Stimulated activated CD4-positive, alpha-beta T cell treated with anti-CD3 and anti-CD28 coated beads, Interleukin-15, amount 100 ng/mL, for 1 hour (primary cell): ENCODE measurements at places on chromosomes 6 and 20.

GRCh38 chr6:130675072-130675471 lies 152.1 kb upstream of the SMLR1 start:
- no peak for DNase-seq

- DNase-seq: no peak
Measured at GRCh38 chr6:169933251-169933821, 181.9 kb downstream of the ERMARD start.

DNA sequence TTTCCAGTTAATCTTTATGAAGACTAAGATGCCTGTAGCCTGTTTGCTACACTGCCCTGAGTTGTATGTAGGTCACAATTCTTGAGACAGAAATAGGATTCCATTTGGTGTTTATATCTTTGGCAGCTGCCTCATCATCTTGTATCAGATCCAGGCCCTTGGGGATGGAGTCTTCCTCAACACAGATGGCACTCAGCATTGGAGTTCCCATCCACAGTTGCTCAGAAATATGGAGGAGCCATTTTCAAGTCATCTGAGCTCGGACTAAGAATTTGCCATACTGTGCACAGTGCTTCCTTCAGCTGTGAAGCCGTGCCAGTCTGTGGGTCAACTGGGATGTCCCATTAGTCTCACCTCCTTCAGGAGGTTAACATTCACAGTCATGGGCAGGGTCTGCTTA lies 156.6 kb downstream of the ZDHHC14 start:
- no peak for DNase-seq

GRCh38 chr6:168934660-168935627 lies 318.7 kb downstream of the THBS2 start:
- DNase-seq: no peak

DNA sequence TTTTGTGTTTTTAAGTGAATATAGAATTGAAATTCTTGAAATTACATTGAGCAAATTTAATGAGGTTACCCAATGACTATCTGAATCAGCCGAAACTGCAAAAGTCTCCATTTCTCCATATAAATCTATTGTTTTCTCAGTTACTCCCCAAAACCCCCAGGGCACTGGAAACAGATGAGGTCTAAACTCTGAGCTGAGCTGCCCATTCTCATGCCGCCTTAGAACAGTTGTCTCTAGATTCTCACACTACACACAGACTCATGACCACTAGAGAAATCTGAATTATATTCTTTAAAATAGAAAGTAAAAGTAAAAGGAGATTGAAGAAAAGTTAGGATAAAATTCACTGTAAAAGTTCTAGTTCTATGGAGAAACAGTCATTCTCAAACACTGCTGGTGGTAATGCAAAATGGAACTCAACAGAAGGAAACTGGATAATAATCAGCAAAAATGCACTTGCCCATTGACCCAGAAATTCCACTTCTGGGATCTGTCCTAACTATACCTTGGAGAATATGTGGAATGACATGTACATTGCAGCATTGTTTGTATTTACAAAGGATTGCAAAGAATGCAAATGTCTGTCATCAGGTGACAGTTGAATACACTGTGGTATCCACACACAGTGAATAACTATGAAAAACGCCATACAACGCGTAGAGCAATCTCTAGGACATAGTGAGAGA lies 125.5 kb downstream of the IPCEF1 start:
- DNase-seq: no peak

DNA sequence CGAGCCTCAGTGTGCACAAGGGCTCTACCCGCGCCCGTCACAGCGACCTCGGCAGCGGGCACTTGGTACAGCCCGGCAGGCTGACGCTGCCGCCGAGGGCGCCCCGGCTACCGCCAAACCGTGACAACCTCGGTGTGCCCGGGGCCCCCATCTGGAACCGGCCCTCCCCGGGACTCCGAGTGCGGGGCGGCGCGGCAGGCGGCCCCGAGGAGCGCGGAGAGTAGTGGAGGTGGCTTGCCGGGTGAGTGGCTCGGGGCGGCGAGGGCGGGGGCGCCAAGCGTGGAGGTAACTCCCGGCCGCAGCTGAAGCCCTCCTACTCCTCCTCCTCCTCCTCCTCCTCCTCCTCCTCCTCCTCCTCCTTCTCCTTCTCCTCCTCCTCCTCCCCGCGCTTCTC lies at the start of gene ISM1:
Gene ISM1, plus strand, starts transcription at position 371 of the 394 bp plus-strand sequence. CDS start 503 bp downstream, outside the sequence.
- peak; percentile 31 for DNase-seq

GRCh38 chr6:117590447-117590846 lies 11.9 kb downstream of the GOPC start:
- DNase-seq: no peak

GRCh38 chr6:119677384-119677783 lies 327.8 kb upstream of the MAN1A1 start:
- no peak for DNase-seq

DNA sequence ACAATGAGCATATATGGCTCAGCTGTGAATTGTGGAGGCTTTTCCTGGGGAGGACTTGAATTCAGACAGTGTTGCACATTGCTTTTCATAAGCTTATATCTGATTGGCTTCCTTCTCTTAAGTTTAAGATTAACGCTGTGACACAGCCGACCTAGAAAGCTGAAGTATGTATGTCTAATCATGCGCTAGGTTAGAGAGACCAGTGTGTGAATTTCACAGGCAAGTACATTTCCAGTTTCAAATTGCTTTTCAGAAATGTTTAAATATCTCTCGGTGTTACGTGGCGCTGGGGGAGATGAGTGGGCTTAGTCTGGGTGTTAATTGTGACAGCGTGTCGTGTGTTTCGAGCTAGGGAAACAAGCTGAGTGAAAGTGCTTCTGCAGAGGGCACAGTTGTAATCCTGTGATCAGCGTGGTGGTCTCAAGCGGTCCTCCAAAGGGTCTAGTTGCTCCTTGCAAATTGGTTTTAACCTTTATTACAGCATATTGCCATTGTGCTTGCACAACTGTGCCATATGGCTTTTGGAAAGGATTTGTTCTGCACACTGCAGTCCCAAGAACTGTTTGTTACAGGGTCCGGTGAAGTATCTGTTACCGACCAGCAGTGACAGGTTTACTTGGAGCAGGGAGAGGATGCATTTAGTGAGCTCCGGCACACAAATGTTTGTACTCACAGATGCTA lies 166.6 kb downstream of the SASH1 start:
- no peak for DNase-seq

- peak; percentile 5 for DNase-seq
Measured at GRCh38 chr6:117449549-117450439, 24.1 kb upstream of the ROS1 start.

DNA sequence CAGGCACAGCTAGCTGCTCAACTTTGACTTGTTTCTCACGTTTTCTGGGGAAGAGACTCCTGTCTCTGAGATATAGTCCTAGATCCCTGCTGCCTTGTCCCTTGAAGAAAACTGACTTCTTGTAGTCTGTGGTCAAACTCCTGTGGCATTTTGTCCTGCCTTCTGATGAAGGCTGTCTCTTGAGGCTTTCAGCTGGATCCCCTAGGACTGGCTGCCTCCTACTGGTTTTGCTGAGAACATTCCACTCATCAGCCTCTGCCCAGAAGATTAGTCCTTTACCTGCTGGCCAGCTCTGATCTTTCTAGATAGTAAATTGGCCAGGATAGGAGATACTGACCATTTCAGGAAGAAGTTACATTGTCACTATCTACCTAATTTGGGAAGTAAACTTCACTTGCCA lies 71.9 kb upstream of the CNR1 start:
- DNase-seq: no peak

GRCh38 chr6:146551545-146551944 lies 7.9 kb downstream of the RAB32 start:
- no peak for DNase-seq

DNA sequence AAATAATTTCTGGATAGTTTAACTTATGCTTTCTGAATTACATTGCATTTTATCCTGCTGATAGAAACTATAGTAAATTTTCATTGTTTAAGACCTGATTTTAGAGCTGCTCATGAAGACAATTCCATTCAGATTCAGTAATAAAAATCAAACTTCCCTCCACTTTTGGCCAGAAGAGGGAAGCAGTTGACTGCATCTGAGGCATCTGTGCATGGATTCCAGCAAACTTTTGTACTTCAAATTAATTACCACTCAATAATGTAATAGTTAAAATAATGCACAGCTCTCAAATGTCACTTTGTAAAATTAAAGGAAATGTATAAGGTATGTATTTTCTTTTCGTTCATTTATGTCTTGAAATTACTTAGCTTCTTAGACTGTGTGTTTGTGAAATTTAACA lies 64.2 kb upstream of the SLC35B3 start:
- DNase-seq: no peak

DNA sequence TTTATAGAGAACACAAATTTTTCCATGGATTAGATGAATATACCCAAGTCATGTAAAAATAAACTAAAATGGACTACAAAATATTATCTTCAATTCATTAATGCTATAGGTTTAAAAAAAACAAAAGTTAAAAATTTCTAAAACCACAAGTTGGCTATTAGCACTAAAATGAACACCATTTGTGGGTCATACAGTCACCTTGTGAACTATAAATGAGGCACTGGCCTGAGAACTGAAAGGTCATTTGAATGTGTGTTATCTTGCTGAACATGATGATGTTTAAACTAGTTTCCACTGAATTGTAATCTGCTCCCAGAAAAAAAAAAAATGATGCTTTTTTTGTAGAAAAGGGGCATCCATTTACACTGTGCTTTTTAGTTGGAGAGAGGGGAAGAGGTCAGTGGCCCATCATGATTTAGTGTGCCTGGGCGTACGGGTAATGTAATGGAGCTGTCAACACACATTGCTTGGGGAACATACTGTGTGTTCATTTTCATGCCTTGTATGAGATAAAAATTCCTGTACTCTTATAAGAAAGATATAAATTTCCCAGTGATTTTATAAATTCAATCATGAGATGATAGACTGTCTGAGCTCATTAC lies 96.6 kb upstream of the FKBP1C start:
- DNase-seq: no peak

DNA sequence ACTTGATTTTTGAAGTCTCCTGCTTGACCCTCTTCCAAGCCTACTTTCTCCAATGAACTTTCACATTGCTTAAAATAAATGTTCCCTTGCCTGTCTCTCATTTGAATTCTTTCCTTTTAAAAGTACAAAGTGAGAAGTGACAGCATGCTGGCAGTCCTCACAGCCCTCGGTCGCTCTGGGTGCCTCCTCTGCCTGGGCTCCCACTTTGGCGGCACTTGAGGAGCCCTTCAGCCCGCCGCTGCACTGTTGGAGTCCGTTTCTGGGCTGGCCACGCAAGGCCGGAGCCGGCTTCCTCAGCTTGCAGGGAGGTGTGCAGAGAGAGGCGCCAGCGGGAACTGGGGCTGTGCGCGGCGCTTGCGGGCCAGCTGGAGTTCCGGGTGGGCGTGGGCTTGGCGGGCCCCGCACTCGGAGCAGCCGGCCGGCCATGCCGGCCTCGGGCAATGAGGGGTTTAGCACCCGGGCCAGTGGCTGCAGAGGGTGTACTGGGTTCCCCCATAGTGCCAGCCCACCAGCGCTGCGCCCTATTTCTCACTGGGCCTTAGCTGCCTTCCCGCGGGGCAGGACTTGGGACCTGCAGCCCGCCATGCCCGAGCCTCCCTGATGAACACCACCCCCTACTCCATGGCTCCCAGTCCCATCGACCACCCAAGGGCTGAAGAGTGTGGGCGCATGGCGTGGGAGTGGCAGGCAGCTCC lies 31.9 kb downstream of the SERPINB6 start:
- no peak for DNase-seq

- no peak for DNase-seq
Measured at GRCh38 chr6:87431263-87431662, 23.5 kb downstream of the CFAP206 start.

GRCh38 chr20:63968928-63969760 lies 586 bp downstream of the ZNF512B start:
- DNase-seq: no peak

DNA sequence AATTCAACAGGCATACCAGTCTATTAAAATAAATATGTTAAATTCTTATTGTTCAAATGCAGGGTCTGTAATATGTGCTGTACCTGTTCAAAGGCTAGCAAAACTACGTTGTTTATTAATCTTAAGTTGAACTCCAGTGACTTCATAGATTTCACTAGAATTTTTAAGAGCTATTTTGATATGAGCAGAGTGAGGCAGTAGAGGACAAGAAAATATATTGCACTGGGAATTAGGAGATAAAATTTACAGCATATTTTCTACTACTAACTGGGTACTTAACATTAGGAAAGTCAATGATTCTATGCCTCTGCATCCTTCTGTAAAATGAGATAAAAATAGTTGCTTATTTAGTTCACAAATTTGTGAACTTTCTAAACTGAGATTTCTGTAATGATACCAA lies 162.2 kb upstream of the BMP5 start:
- DNase-seq: no peak

DNA sequence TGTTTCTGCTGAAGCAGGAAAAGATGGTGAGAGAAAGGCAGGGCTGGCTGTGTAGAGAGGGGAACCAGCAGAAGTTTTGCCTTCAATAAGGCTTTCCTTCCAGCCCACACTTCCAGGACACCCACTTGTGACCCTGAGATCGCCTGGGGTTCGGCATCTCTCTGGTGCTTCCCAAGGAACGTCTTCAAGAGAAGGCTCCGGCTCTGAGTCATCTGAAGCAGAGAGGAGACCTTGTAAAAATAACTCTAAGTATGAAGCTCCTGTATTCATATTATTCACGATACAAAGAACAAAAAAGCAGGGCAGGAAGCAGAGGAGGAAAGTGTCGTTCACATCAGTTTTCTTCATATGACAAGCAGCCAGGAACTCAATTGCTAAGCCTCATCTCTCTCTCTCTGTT lies 95.4 kb upstream of the MRPS10 start:
- no peak for DNase-seq

- DNase-seq: no peak
Measured at GRCh38 chr6:140090871-140091270, 716.4 kb upstream of the CITED2 start.

GRCh38 chr6:46899659-46900058 lies 22.1 kb downstream of the ADGRF5 start:
- no peak for DNase-seq

DNA sequence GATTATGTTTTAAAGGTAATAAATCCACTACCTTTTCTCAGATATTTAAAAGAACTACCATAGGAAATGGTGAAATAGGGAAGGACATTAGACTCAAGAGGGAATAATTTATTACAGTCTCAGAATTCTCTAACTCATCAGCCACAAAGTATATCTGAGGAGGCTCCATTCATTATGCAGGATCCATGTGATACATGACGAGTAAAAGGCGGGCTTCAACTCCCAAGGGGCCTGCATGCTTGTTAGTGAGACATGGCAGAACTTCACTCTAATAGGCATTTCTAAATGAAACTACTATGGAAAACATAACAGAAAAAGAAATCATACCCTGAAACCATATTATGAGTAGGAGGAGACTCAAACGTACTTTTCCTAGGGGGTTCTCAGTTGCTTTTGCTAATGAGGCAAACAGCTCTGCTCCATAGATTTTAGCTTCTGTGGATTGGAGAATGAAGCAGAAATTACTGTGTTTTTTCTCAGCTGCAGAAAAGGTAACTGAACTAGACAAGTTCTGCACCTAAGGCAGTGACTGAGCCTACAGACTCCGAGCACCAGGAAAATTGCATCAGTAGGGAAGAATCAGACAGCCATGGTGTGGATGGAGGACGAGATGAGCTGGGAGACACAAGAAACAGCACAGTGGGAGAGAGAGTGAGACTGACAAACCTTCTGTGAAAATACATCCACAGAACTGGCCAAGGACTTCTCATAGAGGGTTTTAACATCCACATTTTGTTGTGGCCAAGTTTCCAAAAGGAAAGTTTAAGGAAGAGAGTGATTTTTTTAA lies 254.6 kb upstream of the PRDM1 start:
- no peak for DNase-seq

GRCh38 chr20:51595058-51595532 lies 52.6 kb upstream of the NFATC2 start:
- peak; percentile 57 for DNase-seq

- DNase-seq: no peak
Measured at GRCh38 chr6:31577579-31577966, 2.2 kb downstream of the TNF start.

- no peak for DNase-seq
Measured at GRCh38 chr6:7074870-7075269, 32.9 kb upstream of the RREB1 start.
